Hypothalamus (tissue), 51 donors: ENCODE measurements at places on chromosomes 1 and 21.

GRCh38 chr1:109948285-109948630, 36.3 kb upstream of the AHCYL1 start:
- DNase-seq: no peak

GRCh38 chr1:42280821-42281220, 54.2 kb downstream of the FOXJ3 start:
- DNase-seq: no peak

DNA sequence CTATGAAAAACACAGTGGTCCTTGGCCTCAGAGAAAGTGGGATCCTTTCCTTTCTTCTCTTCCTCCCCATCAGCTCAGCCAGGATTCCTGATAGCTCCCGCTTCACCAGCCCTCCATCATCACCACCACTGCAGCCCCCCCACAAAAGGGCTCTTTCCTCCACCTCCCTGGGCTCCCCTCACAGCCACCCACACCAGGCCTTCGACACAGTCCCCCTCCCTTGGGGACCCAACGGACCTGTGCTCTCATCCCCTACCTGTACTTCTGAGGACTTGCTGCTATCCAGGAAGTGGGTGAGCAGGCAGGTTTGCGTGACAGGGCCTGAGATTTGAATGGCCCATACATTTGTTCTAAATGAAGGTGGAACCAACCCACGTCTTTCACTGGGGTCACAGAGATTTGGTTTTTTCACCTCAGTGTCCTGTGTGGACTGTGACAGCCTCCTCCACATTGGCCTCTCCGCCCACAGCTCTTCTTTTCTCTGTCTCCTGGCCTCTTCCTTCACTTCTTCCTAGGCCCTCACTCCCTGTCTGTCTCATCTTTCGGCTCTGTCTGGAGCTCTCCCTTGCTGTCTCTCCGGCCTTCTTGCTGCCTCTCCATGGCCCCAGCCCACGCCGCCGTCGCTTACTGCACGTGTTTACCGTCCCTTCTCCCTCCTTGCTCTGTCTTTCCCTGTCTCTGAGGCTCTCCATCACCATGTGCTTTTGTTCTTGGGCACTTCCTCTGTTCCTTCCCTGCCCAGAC, 238.6 kb downstream of the FOXD2 start:
- DNase-seq: no peak

DNA sequence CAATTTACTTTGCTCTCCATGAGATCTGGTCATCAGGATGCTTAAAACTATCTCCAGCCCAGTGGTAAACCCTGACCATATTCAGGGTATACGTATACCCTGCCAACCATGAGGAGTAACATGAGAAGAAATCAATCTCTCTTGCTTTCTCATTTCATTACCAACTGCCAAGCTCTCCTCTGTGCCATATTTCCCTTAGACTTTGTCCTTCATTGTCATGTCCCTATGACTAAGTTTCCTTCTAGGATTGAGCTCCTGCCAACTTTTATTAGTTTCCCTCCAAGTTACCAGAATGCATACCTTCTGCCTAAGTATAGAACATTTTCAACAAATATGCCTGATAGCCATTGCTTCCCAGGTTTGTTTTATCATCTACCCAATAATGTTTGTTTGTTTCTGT, 1113.9 kb upstream of the B3GALT2 start:
- no peak for DNase-seq

DNA sequence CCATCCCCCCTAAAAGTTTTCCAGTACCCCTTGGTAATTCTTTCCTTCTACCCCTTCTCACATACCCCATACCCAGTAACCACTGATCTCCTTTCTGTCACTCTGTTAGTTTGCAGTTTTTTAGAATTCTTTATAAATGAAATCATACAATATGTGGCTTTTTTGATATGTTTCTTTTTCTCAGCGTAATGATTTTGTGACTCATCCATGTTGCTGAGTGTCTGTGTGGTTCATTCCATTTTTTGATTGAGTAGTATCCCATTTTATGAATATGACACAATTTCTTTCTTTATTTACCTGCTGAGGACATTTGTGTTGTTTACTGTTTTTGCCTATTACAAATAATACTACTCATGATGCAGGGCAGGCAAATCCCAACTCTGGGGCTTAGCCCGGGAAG, 1605.3 kb downstream of the BRINP3 start:
- DNase-seq: no peak

DNA sequence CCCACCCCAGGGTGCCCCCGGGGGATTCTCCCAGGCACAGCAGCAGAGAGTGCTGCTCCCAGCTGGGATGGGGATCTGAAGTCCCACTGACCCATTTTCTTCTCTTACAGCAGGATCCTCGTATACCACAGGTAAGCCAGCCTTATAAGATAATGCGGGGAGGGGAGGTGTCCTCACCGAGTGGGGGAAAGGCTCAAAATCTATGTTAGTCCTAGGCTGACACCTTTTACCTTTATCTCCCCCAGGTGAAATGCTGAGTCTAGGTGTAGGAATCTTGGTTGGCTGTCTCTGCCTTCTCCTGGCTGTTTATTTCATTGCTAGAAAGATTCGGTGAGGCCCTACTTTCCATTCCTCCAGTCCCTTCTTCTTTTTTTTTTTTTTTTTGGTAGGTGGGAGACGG, 5.3 kb downstream of the APH1A start:
- no peak for DNase-seq

DNA sequence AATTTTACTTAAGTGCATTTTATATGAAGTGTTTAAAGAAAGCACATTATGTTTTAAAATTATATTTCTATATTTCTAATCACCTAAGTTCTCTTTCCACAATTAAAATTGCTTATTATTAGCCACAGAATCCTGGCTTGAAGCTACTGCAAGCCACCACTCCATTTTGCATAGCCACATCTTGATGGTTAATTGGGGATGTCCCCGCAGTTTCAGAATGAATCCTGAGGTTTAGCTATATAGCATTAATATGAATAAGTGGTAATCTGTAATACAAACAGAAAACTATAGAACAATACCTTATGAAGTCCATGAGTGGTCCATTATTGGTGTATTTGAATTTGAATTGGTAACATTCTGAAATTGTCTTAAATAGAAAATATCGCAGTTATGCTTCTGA, 11.6 kb upstream of the GOLPH3L start:
- DNase-seq: no peak

DNA sequence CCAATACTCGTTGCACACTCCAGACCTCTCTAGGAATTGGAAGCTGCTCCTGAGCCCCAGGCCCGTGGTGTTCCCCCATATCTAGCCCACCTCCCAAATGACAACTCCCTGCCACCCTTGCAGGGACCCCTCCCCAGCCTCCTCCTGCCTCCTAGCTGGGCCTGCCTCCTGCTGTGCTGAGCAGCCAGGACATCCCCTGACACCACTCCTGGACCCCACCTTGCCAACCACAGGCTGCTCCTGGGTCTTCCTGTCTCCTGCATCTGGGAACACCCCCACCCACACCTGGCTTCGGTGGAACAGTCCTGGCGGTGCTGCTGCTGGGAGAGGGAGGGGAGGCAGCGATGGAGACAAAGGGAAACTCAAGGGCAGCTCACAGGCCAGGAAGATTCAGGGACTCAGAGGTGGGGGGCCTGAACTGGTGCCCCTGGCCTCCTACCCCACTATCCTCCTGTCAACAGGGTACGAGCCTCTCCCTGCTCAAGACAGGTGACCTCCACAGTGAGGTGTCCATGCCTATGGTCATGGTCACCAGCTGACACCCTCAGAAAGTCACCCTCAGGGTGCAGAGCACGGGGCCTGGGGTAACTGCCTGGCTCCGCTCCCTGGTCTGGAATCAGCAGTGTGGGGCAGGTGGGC, 81.2 kb downstream of the RIPK4 start:
- no peak for DNase-seq

- no peak for DNase-seq
Observed at GRCh38 chr1:88291611-88292354, 392.3 kb upstream of the PKN2 start.

DNA sequence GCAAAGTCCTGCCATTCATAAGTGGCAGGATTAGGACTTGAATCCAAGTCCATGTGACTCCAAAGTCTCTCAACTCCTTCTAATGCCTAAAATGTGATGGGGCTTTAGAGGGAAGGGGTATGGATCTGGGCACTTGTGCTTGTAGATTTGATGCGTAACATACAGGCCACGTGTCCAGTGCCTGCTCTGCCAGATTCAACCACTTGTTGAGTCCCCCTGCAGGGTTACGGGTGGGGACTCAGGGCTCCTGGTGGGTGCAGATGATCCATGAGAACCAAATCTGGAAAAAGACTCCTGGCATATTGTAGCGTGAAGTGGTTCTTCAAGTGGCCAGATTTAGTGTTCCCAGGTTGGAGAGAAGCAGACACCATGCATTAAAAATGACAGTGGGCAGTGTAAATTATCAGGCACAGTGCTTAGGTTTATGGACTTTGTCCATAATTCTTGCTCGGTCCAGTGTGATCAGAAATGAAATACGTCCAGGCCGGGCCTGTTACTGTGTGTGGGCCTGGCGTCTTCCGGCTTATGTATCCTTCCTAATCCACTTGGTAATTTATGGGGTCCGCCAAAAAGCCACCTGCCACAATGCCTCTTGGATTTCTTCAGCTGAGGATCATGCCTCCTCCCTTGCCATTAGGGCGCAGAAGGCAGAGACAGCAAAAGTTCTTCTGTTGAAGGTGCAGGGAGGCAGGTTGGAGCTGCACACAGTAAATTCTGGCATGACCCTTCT, 51.2 kb upstream of the LRP8 start:
- DNase-seq: no peak

DNA sequence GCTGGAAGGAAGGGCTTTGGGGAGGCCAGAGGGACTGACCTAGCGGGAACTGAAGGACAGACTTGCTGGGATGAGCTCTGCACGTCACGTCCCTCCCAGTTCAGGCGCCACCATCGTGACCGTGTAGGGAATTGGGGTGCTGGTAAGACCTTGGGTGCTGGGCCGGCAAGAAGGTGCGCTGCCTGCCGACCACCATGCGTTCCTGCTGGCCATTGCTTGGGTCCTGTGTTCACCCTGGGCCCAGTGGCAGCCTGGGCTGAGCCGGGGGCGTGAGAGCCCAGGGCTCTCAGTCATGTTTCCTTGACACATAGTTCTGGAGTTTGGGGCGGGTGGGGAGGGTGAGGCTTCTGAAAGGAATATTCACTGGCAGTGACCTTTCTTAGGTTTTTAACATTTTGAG, 176.0 kb downstream of the CAMTA1 start:
- no peak for DNase-seq

DNA sequence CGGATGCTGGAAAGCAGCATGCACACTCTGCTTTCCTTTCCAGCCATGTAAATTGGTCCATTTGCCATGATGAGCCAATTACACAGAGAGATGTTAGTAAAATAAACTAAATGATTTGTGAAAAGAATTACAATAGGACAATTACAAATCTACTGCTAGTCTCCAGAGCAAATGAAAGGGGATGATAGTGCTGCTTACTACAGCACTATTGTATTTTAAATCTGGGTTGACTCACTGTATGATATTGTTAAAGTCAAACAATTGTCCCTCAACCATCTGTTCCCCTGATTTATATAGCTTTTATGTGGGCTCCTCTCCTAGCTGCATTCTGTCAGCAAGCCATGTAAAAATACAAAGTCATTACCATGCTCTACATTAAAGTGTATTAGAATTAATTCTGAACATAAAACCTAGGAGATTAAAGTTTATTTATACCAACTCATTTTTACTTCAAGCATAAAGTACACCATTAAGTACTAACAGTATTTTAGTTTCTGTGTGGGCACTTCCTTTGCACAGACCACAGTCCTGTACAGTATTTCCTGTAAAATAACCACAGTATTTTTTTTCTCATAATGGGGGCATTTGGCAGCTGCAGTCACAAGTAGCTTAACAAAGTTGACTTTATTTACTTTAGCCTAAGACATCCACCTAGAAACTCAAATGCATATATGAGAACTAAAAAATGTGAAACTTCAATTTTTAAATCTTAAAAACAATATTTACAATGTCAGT, 135.8 kb downstream of the VAV3 start:
- DNase-seq: no peak

DNA sequence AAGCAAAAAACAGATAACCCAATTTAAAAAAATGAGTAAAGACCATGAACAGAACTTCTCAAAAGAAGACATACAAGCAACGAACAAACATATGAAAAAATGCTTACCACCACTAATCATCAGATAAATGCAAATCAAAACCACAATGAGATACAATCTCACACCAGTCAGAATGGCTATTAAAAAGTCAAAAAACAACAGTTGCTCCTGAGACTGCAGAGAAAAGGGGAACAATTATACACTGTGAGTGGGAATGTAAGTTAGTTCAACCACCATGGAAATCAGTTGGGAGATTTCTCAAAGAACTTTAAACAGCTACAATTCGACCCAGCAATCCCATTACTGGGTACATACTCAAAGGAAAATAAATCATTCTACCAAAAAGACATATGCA, 131.6 kb downstream of the PTGER3 start:
- DNase-seq: no peak
